ENCODE measurements at places on chromosomes 3 and 15.

DNA sequence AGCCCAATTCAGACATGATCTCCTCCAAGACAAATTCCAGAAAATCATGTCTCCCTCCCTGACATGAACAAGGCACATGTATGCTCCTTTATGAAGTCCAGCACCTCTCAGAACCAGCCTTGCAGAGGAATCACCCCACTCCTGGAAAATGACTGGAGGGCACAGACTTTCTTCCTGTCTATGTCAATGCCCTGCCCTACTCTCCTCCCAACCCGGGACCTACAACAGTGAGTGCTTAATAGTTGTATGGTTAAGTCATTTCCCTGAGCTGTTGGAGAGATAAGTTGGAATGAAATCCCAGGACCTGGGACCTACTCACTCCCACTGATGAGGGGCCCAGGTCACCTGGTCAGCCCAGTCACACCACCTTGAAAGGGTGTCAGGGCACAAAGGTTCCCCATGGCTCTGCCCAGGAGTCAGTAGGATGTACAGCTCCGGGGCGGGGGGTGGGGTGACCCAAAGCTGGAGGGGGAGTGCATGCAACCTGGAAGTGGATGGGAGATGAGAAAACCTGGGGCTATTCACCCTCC is 80.1 kb upstream of the HERC1 start:
- DNase-seq = no peak

DNA sequence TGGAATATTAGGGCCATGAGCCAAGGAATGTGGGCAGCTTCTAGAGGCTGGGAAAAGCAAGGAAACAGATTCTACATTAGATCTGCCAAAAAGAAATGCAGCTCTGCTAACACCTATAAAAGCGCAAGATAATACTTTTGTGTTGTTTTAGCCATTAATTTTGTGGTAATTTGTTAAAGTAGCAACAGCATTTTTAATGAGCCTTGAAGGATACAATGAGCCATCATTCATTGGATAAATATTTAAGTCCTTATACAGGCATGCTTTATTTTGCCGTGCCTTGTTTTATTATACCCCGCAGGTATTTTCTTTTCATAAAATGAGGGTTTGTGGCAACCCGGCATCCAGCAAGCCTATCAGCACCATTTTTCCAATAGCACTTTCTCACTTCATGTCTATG is 15.0 kb downstream of the ARL14 start:
- no peak for DNase-seq

GRCh38 chr15:85318048-85318731 is 62.2 kb upstream of the AKAP13 start:
- DNase-seq = no peak

- no peak for DNase-seq
Observed at GRCh38 chr3:55780913-55781312, 293.8 kb upstream of the WNT5A start.

DNA sequence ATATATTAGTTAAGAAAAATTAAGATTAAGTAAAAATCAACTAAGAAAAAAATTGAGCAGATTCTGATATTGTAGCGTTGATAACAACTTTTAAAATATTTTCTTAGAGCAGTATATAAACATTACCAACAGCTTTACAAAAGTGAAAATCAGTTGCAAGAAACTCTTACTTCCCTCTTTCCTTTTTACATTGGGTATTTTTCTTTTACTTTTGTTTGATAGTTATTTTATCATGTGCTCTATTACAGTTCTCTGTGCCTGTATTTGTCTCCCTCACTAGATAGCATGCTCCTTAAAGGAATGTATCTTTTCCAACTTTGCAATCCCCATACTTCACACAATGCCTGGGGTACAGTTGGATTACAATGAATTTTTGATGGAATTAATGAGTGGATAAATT is 87.5 kb upstream of the P3H2 start:
- DNase-seq = no peak

DNA sequence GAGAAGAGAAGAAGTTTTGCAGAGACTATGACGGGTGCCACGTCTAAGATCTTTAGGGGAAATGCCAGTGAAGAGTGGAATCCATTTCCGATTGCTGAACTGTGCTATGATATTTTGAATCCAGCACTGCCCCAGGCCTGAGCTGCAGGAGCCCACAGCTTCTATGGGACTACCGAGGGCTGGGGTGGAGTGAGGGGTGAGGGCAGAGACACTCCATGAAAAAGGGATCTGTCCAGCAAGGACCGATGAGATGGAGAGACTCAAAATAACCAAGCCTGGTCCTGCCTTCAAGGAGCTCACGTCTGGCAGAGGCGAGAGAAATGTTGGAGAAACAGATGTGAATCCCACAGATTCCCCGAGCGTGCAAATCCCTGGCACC is 79.8 kb upstream of the MEF2A start:
- DNase-seq = no peak

GRCh38 chr3:35643495-35643894 is 4.2 kb downstream of the ARPP21 start:
- DNase-seq = no peak

GRCh38 chr3:184366619-184367289 is 5.2 kb downstream of the POLR2H start:
- no peak for DNase-seq

DNA sequence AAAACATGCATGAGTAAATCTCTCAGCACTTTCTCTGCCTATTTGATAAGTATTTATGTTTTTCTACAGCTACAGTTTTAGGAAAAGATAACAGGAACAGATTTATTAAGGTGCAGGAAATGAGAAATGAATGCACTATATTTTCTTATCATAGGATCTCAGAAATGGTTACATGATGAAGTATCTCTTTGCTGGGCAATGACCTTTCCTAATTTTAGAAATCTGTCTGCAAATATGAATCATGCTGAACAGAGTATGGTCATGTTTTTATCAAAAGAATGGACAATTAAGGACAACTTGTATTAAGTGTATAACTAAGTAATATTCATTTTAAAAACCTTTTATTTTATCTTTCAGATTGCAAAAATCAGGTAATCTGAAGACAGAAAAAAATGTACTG is 53.8 kb upstream of the SPPL2A start:
- no peak for DNase-seq

GRCh38 chr15:83472797-83473196 is 25.7 kb downstream of the SH3GL3 start:
- DNase-seq = no peak
